ENCODE measurements at places on chromosomes 6 and 20. TPM values are rescaled to one million over a fixed set of nuclear protein-coding genes. Genes with fewer than 3 reads are reported as not detected.

- DNase-seq, result no peak
Measured at GRCh38 chr6:137102050-137102848, 57.5 kb upstream of the IL20RA start.

DNA sequence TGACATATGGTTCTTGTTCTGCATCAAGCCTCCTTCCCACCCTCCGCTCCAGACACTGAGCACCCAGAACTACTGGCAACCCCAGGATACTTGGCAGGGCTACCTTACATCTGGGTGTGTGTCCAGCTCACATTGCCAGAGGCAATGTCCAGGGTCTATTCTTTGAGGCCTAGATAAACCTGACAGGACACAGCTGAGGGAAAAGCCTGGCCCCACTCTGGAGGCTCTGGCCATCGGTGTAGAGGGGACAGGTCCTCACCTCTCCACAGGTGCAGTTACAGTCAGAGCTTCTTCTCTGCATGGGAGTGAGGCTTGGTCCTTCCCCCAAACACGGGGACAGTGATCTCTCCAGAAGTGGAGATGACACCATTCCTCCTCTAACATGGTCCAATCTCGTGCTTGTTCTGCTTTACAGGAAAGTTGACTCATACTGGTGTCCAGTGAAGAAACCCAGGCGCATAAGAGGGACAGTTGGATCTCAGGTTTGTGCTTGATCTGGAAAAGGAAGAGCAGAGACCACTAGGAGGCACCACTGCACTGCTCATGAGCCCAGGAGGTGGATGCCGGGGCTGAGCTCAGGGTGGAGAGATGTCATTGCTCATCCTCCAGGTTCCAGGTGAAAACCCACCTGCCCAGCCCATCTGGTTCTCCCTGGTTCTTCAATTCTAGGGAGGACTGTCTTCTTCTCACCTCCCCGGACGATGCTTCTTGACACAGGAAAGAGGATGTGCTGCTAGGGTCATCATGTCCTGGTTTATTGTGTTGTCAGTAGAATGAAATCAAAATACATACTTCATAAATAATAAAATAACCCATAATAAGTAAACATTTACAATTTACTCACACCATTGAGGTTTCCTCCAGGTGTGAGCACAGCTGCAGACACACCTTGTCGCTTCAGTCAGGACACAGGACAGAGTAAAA lies 14.7 kb downstream of the HLA-F start:
- DNase-seq, result no peak

GRCh38 chr6:42704251-42704936 lies 18.0 kb downstream of the PRPH2 start:
- DNase-seq, result no peak

DNA sequence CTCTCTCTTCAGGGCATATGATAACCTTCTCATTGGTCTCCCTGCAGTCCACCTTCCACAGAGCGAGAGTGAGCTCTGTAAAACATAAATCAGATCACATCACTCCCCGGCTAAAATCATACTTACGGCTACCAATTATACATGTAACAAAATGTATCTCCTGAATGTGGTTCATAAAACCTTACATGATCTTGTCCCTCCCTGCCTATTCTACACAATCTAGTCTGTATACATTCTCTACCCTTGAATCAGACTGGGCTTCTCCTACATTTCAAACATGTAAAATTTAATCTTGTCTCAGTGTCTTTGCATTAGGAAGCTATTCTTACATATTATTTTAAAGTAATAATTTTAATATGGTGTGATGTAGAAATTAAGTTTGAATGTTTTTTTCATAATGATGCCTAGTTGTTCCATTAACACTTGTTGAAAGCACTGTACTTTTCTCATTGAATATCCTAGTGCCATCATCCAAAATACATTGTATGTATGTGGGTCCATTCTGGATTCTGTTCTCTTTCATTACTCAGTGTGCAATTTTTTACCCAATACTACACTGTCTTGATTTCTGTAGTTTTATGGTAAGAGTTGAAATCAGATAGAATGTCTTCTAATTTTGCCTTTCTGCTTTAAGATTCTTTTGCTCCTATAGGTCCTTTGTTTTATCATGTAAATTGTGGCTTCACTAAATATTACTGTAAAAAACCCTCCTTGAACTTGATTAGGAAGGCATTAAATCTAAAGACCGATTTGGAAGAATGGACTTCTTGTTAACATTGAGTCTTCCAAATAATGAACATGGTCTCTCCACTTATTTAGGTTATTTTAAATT lies 403.3 kb upstream of the EPHA7 start:
- DNase-seq, result no peak

Gene SEL1L2
- total RNA-seq, result 16.1 TPM

Gene C20orf202
- 0.29 TPM for total RNA-seq

Gene AGPAT4
- total RNA-seq, result 12.8 TPM
